ENCODE measurements at places on chromosomes 2 and 18. TPM values are rescaled to one million over a fixed set of nuclear protein-coding genes. Genes with fewer than 3 reads are reported as not detected.

DNA sequence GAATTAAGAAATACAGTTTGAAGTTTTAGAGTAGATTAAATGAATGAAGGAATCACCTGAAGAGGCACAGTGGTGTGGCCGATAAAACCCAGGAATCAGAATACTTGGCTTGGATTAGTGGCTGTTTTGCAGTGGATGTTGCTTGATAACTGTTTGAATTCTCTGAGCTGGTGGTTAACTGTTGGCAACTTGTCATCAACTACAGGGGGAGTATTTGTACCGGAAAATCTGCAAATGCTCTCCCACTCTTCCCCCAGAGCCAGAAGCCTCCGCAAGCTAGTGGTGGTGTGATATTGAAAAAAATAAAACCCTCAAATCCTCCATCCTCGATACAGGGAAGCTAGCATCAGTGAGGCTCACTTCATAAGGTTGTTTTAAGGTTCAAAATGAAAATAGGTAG, 326.7 kb downstream of the DPP10 start:
- no peak for DNase-seq

DNA sequence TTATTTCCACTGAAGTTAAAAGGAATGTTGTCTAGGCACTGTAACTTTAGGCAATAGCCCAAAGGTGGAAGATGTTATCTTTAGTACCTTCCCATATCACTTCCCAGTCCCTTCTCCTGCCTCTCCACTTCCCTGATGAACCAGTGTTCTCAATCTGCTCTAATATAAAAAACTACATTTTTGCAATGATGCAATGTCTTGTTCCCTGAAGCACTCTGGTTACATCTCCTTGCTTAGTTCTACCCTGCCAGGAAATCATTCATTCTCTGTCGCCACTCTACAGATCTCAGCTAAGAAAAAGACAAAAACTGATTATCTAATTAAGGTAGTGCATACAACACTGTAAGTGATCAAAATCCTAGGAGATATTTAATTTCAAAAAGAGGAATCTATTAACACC, 71.3 kb downstream of the BAZ2B start:
- no peak for DNase-seq

- DNase-seq: no peak
Measured at GRCh38 chr2:43031471-43032212, 194.8 kb downstream of the ZFP36L2 start.

GRCh38 chr2:140242889-140243288, 1462.7 kb upstream of the NXPH2 start:
- no peak for DNase-seq

GRCh38 chr2:109686921-109687320, 72.8 kb downstream of the SOWAHC start:
- DNase-seq: no peak

DNA sequence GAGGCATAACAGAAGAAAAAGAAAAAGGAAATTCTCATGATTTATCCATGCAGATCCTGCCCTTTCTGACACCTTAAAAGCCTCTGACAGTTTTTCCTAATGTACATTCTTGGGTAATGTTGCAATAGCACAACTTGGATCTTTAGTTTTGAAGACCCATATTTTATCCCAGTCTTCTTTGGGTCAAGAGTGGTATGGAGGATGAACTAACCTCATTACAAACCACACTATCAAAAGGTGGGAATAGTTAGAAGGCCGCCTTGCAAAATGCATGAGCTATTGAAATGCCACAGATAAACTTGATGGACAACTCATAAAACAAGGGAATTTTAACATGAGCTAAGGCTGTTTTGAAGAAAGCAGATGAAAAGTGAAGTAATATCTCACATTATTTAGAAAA, 1479.8 kb upstream of the ACVR2A start:
- DNase-seq: no peak

GRCh38 chr2:165959371-165959770, 5.8 kb upstream of the TTC21B start:
- DNase-seq: no peak

GRCh38 chr2:20487030-20487391, 40.1 kb downstream of the RHOB start:
- no peak for DNase-seq

DNA sequence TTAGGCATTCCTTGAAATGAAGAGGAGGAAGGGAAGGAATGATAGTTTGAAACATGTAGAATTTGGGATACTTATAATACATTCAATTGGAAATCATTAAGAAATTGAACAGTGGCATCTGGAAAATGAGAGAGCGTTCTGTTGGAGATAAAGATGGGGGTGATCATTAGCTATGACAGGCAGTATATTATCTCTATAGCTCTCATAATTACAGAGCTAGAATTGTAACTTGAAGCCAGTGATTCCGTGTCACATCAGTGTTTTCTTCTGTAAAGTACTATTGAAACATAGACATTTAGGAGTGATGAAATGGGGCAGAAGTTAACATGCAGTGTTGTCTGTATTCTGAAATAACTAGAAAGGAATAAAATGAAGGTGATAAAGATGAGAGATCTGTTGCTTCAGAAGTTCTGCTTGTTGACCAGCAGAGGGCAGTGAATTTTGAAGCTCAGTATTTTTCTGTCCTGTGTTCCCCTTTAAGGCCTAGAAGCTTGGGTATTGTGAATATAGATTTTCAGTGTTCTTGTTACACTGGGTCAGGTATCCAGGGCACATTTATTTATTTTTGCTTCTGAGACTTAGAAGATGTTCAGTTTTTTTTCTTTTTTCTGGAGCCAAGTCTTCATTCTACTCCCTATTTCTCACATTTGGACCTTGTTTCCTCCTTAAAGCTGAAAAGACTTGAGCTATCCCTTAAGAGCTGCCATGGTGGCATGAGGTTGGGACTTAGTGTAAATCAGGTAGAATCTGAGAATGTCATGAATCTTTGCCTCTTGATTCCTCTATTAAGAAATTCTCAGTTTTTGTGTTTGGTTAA, 157.4 kb downstream of the TAF4B start:
- no peak for DNase-seq

DNA sequence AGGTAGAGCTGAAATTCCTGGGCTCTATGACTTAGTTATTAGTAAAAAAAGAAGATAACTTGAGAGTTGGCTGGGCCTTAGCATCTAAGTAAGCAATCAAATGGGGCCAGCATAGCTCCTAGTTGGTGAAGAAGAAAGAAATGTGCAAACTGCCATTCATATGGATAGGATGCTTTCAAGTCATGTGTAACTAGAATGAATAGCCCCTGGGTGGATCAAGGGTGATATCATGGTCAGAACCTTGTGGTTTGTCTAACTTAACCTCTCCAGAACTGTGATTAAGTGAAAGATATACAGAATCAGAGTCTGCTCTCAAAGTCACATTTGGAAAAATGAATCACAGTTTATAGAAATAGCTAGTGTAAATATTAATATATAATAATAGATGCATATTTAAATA, 198.7 kb upstream of the DTNA start:
- DNase-seq: no peak

- no peak for DNase-seq
Measured at GRCh38 chr2:74571058-74571457, 16.5 kb downstream of the DOK1 start.

GRCh38 chr2:61715506-61715905, 138.4 kb downstream of the FAM161A start:
- DNase-seq: no peak

Gene CRYBA2
- total RNA-seq: not detected

Gene PIEZO2
- total RNA-seq: 2.4 TPM

Gene CABYR
- total RNA-seq: 24.1 TPM

Gene RAX
- not detected for total RNA-seq

Gene PCARE
- not detected for total RNA-seq

Gene EVA1A
- 0.41 TPM for total RNA-seq

Gene LBX2
- total RNA-seq: not detected
